ENCODE measurements at places on chromosomes 12 and 14.

DNA sequence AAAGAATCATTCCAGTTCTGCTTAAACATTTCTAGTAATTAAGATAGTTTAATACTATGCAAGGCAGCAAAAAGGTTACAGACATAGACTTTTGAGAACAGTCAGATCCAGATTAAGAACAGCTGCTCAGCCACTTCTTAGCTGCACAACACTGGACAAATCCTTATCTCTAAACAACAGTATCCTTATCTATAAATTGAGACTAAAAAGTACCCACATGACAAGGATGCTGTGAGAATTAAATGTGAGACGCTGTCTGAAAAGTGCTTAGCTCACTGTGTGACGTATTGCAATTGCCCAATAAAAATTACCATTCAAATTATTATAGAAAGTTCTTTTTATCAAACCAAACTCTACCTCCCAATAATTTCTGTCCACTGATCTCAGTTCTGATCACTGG, 35.5 kb downstream of the BORCS5 start:
- DNase-seq, result no peak

DNA sequence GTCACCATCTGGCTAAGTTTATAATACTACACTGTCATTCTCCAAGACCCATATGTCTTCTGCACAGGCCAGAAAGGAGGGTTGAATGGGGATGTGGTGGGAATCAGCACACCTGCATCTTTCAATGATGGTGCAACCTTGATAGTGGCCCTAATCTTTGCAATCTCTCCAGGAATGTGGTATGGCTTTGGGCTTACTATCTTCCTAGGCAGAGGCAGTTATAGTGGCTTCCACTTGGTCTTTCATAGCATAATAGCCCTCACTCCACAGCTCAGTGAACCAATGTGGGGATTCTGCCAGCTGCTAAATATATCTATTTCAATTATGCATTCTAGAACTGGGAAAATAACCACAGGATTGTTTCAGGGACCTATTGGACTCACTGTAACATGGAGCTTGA, 61.8 kb upstream of the ATP2B1 start:
- DNase-seq, result no peak

- DNase-seq, result no peak
Observed at GRCh38 chr12:95554532-95555071, 3.3 kb upstream of the USP44 start.

DNA sequence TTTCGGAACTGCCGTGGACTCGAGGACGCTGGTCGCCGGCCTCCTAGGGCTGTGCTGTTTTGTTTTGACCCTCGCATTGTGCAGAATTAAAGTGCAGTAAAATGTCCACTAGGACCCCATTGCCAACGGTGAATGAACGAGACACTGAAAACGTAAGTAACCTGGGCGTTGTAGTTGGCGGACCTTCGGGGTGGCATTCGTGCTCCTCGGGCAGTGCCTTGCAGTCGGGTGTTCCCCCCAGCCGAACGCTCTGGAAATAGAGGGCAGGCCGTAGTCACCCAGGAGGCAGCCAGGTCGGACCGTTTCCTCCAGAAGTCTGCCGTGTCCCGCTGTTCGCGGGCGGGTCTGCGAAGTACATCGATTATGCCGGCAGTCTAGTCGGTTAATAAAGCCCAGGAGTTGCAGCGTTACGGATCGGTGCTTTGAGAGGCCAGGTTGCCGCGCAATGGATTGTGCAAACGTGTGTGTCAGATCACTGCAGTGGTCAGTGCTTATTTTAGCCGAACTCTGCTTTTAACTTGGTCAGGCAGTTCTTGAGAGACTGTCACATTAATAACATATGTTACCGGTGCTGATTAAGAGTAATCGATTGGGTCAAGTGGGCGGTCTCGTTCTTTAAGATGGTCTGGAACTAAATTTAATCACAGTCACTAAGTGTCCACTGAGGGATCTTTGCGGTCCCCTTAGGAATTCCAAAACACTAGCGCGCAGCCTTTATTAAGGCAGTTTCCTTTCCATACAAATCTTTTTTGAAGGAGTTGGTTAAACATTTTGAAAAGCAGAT, 906 bp downstream of the MARK3 start:
- no peak for DNase-seq

DNA sequence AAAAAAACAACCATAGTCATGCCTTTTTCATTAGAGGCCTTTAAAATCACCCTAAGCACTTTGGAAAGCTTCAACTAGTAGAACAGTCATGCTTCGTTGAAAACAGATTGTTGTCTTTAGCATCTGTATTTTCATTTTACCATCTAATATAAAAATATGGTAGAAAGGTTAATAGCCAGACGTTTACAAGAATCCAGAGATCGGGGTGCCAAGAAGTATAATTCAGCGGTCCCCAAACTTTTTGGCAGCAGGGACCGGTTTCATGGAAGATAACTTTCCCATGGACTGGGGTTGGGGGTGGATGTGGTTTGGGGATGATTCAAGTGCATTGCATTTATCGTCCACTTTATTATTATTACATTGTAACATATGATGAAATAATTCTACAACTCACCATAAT, 138.4 kb downstream of the GLT1D1 start:
- no peak for DNase-seq

Data from stimulated activated CD4-positive, alpha-beta T cell treated with anti-CD3 and anti-CD28 coated beads, Interleukin-1b, Interleukin-23, amount 100 ng/mL, for 1 hour (primary cell).